Astrocyte of the cerebellum (primary cell): ENCODE measurements at places on chromosomes 1 and 21.

DNA sequence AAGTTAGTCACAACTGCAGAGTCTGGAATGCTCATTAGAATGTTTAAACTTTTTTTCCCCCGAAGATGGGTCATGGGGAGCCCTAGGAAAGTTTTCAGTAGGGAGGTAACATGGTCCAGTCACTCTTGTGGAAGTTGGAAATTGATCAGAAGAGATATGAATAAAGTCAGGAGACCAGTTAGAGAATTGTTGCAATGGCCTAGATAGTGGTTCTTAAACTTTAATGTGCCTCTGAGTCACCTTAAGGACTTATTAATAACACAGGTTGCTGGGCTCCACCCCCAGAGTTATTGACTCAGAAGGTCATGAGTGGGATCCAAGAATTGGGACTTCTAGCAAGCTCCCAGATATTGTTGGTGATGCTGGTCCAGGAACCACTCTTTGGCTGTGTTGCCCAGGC, 3.2 kb upstream of the TFAP2E start:
- DNase-seq, result no peak

DNA sequence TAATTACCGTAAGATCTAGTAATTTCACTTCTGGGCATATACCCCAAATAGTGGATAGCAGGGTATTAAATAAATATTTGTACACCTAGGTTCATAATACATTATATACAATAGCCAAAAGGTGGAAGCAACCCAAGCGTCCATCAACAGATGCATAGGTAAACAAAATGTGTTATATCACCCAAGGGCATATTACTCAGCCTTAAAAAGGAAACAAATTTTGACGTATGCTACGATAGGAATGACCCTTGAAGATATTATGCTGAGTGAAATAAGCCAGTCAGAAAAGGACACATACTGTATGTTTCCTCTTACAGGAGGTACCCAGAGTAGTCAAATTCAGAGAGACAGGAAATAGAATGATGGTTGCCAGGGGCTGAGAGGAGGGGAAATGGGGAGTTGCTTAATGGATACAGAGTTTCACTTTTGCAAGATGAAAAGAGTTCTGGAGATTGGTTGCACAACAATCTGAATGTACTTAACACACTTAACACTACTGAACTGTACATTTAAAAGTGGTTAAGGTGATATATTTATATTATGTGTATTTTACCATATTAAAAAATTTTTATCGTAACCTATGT, 36.6 kb upstream of the KCTD3 start:
- no peak for DNase-seq

DNA sequence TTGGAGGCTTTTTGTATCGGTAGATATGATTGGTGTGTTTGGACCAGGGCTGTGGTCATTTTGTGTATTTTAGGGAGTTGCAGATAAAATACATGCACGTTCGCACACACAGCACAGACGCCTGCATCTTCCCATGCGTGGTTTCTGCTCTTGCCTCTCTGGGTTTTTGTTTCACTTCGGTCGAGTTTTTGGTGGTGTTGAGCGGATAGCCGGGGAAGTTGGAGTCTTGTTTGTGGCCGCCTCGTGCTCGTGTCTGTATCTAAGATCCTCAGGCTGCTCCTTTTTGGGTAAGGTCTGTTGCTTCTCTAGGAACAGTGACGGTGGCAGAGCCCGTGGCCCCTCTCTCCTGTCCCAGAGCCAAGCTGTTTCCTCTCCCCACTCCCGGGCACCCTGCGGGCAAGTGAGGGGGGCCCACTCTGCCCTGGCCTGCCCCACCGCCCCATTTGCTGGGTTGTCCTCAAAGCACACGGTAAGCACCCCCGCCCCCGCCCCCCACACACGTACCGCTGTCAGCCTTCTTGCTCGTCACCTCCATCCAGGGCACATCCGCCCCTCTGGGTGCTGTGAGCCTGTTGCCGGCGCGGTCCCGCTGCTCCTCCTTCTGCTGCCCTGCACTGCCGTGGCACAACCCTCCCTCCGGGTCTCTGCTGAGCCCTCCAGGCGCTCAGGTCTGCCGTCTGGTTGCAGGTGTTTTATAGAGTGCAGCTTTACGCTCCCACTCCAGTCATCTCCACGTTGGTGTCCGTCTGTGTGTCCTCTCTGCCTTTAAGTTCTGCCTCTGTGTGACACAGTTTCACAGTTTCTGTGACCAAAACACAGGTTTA, 51.9 kb downstream of the AGPAT3 start:
- DNase-seq, result no peak

- DNase-seq, result no peak
Observed at GRCh38 chr1:45302505-45303150, 24.1 kb upstream of the HPDL start.

GRCh38 chr1:30331415-30332065, 391.8 kb downstream of the MATN1 start:
- DNase-seq, result no peak
